ENCODE measurements at places on chromosomes 1 and 21. TPM values are rescaled to one million over a fixed set of nuclear protein-coding genes. Genes with fewer than 3 reads are reported as not detected.

- peak; percentile 66 for DNase-seq
These were observed 6.6 kb upstream of the FOXE3 start for GRCh38 chr1:47409311-47410067.

The MYOC gene
- not detected for total RNA-seq

The OR2T35 gene
- not detected for total RNA-seq

GRCh38 chr1:96843196-96843595 is 121.6 kb downstream of the PTBP2 start:
- peak; percentile 65 for DNase-seq

DNA sequence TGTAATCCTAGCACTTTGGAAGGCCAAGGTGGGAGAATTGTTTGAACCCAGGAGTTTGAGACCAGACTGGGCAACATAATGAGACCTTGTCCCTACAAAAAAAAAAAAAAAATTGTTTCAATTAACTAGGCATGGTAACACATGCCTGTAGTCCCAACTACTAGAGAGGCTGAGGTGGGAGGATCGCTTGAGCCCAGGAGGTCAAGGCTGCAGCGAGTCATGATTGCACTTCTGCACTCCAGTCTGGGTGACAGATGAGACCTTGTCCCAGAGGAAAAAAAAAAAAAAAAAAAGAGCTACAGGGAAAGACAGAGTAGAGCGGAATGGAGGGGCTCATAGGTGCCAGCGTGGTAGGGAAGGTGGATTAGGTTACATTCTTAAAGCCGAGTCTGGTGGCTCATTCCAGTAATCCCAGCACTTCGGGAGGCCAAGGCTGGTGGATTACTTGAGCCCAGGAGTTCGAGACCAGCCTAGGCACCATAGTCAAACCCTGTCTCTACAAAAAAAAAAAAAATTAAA is 21.0 kb upstream of the PADI6 start:
- DNase-seq: no peak

DNA sequence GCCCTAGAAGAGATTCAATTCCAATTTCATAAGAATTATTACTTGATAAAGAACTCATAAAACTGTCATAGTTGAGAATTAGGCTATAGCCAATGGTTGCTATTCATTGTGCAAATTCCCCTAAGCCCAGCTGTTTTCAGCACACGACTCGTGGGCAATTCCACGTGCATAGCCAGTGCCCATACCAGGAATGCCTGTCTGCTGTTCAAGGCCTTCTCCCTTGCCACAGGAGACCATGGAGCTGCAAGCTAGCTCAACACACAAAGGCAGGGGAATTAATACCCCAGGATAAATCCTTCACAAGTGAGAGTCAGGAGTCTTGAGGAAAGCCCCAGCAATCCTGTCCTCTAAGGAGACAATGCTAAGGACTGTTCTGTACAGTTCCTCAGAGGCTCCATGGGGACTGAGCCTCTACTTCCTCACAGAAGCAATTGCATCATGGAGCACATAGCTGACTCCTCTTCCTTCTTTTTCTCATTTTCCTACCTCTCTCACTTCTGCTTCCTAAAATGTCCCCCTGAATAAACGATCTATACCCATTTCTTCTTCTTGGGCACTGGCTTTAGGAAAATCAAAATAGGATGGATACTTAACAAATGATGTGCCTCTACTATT is 19.1 kb upstream of the CHRM3 start:
- DNase-seq: no peak

Measured in LHCN-M2 (cell line).